T-helper 1 cell treated with Interleukin-12 subunit alpha and Interleukin-12 subunit beta and Interleukin-4 antibody, amounts not matched to agents 30 ng/mL and 1 ng/mL, for 36 hours (primary cell): ENCODE measurements at places on chromosomes 6 and 20. TPM values are rescaled to one million over a fixed set of nuclear protein-coding genes. Genes with fewer than 3 reads are reported as not detected.

The LHFPL5 gene
- total RNA-seq: not detected in 2 replicates

The SPATS1 gene
- total RNA-seq: not detected in 2 replicates

The PPP1R14C gene
- total RNA-seq: 0.15 TPM in 1 of 2 replicates, not detected in the other

The MTRF1L gene
- total RNA-seq: 18.9 and 20.5 TPM in 2 replicates

The SNAP25 gene
- total RNA-seq: 0.39 and 0.44 TPM in 2 replicates

The SLC29A1 gene
- total RNA-seq: 33.5 and 39.7 TPM in 2 replicates

The GRM1 gene
- not detected in 2 replicates for total RNA-seq

The DSP gene
- total RNA-seq: 0.10 TPM in 1 of 2 replicates, not detected in the other

The ID4 gene
- total RNA-seq: not detected in 2 replicates

The MAS1 gene
- total RNA-seq: not detected in 2 replicates

The ELOVL2 gene
- total RNA-seq: not detected in 2 replicates

The GNMT gene
- 0.71 and 1.3 TPM in 2 replicates for total RNA-seq

The IL17F gene
- 0.42 and 1.5 TPM in 2 replicates for total RNA-seq

The HEBP2 gene
- total RNA-seq: 26.5 and 28.7 TPM in 2 replicates

The WFDC12 gene
- not detected in 2 replicates for total RNA-seq

The SIRPD gene
- total RNA-seq: 0.29 and 0.39 TPM in 2 replicates

The TBCC gene
- 35.0 TPM in 2 replicates for total RNA-seq

The SS18L1 gene
- 19.7 and 20.4 TPM in 2 replicates for total RNA-seq

The SLC35D3 gene
- total RNA-seq: not detected in 2 replicates

The PRDM1 gene
- total RNA-seq: 103 and 108 TPM in 2 replicates

The MYT1 gene
- total RNA-seq: not detected in 2 replicates

The FRK gene
- 0.02 TPM in 2 replicates for total RNA-seq

The GMNN gene
- 58.1 and 61.1 TPM in 2 replicates for total RNA-seq

The RIMS1 gene
- not detected in 2 replicates for total RNA-seq

The PACRG gene
- not detected in 2 replicates for total RNA-seq

The RGS17 gene
- not detected in 2 replicates for total RNA-seq

The OR12D3 gene
- total RNA-seq: not detected in 2 replicates

The WFDC10B gene
- not detected in 2 replicates for total RNA-seq

The SRMS gene
- not detected in 2 replicates for total RNA-seq

The CGA gene
- not detected in 2 replicates for total RNA-seq

The PTPRT gene
- total RNA-seq: not detected in 2 replicates

The SUN5 gene
- total RNA-seq: not detected in 2 replicates

The GJA10 gene
- 0.15 and 0.22 TPM in 2 replicates for total RNA-seq

The PLTP gene
- 0.49 and 0.88 TPM in 2 replicates for total RNA-seq

The LEMD2 gene
- 77.0 and 77.2 TPM in 2 replicates for total RNA-seq

The NFYA gene
- 33.3 and 34.6 TPM in 2 replicates for total RNA-seq

The ADTRP gene
- total RNA-seq: 9.2 and 9.5 TPM in 2 replicates

The HMGCLL1 gene
- not detected in 2 replicates for total RNA-seq

The CCN6 gene
- total RNA-seq: not detected in 2 replicates

The OR2B6 gene
- total RNA-seq: not detected in 2 replicates
